ENCODE measurements at places on chromosomes 2 and 18. TPM values are rescaled to one million over a fixed set of nuclear protein-coding genes. Genes with fewer than 3 reads are reported as not detected.

MIB1 gene
- 56.9 TPM for total RNA-seq

LGALSL gene
- total RNA-seq: 4.4 TPM

AMMECR1L gene
- total RNA-seq: 21.9 TPM

MYL1 gene
- not detected for total RNA-seq

PXDN gene
- 471 TPM for total RNA-seq
